ENCODE measurements at places on chromosomes 1 and 21.

- DNase-seq = no peak
These were observed 126.2 kb downstream of the GIPC2 start for GRCh38 chr1:78171736-78172590.

DNA sequence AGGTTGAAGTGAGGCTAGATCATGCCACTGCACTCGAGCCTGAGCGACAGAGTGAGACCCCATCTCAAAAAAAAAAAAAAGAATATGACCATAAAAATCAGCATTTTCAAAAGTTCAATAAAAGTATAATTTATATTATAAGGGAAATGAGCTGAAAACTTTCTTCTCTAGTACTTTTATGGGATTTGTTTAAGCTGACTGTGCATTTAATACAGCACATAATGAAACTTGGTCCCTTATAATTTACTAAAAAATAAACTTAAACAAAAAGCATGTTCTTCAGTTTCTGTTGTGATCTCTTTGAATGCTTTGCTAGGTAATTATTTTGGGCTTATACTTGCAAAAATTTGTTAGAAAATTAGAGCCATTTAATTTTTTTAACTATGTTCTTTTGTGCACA, 77.8 kb downstream of the NCAM2 start:
- DNase-seq = no peak

- DNase-seq = no peak
These were observed 1.3 kb downstream of the GALE start for GRCh38 chr1:23799255-23799569.

DNA sequence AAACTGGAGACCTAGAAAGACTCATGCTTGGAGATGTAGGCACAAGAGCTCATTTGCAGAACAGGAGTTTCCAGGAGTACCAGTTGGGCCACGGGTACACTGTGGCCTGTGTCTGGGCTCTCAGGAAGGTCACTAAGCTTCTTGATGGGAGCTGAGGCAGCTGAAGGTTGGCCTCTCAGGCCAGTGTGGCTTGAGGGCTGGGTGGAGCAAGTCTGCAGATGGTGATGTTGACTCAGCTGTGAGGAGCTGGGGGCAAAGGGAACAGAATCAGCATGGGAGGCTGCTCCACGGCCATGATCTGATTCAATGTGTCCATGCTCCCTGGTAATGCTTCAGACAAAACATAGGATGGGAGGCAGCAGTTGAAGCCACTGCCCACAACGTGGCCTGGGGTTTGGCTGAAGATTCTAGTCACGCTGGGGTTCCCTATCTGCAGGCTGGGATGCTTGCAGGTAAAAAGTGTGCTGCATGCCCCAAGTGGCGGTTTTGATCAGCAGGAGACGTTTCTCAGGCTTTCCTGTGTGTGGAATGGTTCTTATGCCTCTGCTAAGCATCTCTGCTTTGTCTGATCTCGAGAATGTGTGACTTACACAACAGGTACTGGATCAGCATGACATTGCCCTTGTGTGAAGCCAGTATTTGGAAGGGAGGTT, 15.4 kb upstream of the TENT5C start:
- no peak for DNase-seq

DNA sequence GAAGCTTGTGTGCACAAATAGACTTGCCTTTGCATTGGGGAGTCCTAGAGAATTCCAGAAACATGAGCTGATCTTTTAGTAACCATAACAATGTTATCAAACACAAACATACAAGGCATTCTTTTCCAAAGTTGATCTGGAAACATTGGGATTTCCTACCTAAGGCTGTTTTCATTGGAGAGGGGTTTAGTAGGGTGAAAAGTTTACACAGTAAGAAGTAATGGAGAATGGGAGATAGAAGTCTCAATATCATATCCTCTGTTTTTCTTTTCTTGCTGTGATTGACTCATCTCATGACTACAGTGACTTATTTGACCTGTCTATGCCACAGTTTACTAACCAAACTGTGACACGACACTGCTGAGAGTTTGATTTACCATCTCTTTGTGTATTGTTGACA, 65.6 kb upstream of the PLA2G4A start:
- DNase-seq = no peak

DNA sequence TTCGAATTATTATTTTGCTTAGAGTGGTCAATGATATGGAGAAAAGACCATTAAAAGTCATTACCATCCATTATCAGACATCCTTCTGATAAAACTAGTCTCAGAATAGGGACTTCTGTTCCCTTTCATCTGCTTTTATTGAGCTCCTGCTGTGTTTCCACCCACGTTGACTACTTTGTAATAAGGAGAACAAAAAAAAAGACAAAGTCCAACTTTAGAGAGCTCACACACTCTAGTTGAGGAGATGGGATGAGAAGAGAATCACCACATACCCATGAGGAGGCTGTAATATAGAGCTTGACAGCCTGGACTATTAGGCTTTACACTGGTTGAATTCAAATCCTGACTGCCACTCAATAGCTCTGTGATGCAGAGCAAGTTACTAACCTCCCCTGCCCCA, 27.8 kb upstream of the ALDH9A1 start:
- no peak for DNase-seq

DNA sequence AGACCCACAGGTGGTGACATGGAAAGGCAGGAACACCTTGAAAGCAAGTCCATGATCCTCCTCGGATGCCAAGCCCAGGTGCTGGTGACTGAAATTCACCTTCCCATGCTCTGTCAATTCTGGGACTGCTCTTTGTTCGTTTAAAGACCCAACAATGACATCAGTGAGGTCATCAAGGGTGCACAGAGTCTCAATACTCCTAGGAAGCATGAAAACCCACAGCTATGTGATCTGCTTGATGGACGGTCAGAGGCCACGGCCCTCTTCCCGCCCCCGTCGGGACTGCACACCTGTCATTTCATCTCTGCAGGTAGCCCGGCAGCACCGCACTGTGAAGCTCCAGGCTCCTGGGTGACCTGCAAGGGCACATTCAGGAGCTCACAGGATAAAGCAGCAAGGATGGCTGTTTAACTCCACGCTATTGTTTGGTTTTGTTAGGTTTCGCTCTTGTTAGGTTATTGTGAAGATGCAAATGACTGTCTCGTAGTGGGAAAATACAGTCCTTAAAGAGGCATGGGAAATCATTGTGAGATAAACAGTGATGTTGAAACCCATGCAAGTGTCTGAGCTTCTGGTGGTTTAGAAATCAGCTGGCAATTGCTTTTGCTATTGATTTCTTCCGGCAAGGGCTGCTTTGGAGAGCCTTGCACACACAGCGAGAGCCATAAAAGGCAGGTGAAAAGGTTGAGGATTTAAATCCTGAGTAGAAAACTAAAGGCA, 124.8 kb upstream of the AJAP1 start:
- DNase-seq = no peak

DNA sequence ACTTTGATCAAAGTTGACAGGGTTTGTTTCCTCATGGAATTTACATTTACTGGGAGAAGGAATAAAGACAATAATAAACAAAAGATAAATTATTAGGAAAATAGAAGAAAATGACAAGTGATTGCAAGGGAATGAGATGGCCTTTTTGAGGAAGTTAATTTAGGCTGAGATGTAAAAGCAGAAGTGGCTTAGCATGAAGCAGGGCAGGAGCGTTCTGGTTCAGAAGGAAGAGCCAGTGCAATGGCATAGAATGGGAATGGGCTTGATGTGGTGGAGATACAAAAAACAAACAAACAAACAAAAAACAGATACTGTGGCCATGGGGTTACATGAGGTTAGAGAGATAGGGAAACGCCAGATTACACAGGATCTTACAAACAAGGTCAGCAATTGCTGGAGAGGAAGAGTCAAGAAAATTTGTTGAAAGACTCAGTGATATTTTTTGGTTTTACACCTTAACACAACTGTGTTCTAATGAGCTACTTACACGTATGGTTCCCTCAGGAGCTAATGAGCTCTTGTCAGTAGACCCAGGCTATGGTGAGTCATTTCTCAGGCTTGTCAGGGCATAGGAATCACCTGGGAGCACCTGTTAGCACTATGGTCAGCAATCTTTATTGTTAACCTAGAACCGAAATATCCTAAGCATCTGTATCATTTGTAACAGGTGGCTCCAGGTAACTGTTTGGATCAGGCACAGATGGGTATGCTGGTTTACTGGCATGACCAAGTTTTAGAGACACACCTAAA, 8.7 kb upstream of the CADM3 start:
- DNase-seq = no peak

DNA sequence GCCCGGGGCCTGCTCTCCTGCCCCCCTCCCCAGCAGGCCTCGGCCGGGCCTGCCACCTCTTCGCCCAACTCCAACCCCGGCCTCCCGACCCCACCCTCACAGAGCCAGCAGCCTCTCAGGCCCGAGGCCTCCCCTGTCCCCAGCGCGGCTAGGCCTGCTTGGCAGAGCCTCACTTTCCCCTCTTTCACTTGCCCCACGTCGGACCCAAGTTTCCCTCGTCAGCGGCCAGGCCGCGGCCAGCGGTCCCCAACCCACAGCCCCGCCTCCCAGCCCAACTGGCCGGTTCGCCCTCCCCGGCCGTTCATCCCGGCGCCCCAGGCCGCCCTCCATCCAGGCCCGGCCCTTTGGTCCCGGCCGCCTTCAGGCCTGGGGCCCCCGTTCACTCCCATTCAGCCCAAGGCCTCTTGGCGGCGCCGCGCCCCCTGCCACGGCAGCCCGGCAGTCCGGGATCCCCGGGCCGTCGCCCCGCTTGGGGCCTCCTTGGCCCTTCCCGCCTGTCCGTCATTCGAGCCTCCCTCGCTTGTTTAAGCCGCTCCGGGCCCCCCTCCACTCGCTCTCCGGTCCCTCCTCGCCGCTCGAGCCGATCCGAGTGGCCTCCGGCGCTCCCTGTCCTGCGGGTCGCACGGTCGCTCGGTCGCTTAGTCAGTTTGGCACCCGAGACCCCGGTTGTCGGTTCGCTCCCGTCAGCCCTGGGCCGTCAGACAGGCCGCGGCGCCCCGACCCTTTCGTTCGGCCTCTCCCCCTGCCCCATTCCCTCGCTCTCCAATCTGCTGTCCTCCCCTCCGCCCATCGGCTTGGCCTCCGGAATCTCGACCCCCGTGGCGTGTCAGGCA, 1.4 kb downstream of the LRRC41 start:
- DNase-seq = peak; percentile 18

- no peak for DNase-seq
These were observed 61.7 kb downstream of the CHD5 start for GRCh38 chr1:6118415-6118814.

- peak; percentile 45 for DNase-seq
These were observed 5.7 kb upstream of the CCT8 start for GRCh38 chr21:29078869-29079767.

- no peak for DNase-seq
These were observed 10.6 kb upstream of the PARS2 start for GRCh38 chr1:54774820-54775498.

DNA sequence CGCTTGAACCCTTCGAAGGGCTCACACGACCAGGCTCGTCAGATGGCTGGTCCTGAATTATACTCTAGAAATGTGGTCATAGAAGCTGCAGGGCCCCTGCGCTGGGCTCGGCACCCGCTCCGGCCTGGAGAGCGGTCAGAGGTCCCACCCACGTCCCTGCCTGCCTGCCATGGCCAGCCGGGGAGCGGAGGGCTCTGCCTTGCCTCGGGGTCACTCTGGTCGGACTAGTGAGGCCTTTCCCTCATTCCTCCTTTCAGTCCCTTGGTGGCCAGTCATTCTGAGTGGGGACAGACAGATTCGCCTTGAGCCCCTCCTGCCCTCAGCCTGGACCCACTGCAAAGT, 529 bp upstream of the MARCKSL1 start:
- no peak for DNase-seq

- DNase-seq = no peak
These were observed 12.0 kb downstream of the DDAH1 start for GRCh38 chr1:85452948-85453347.

GRCh38 chr21:21210552-21210951, 212.3 kb downstream of the NCAM2 start:
- no peak for DNase-seq

- peak; percentile 32 for DNase-seq
These were observed 27.6 kb downstream of the CD244 start for GRCh38 chr1:160834945-160835565.

- DNase-seq = no peak
These were observed 12.3 kb downstream of the WNT3A start for GRCh38 chr1:228018961-228019721.

DNA sequence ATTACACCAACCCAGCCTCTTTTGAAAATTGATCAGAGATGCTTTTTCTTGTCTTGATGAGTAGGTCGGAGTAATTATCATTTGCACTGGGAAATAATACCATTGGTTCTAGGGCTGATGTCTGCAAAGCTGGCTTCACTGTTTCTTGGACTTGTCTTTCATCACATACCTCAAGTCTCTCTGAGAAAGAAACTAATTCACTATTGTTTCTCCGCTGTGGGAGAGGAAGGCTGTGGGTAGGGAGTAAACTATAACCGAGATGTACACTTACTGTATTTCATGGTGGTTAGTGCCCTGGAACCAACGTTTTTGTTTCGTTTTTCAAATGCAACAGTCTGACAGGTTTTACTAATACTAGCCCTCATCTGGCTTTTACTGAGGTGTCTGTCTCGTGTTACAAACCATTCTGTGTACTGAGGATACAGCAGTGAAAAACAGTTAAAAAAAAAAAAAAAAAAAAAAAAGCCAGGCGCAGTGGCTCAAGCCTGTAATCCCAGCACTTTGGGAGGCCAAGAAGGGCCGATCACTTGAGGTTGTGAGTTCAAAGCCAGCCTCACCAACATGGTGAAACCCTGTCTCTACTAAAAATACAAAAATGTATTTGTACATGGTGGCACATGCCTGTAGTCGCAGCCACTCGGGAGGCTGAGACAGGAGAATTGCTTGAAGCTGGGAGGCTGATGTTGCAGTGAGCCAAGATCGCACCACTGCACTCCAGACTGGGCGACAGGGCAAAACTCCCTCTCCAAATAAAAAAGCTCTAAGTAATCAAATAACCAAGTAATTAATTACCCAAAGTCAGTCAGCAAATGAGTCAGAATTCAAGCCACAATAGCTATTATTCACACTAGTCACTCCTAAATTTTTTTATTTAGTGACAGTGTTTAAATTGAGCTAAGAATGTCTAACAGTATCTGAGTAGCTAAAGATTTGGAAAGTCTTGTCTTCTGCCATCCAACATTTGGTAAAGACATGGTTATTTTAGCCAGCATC, 23.3 kb downstream of the TOMM20 start:
- DNase-seq = no peak

GRCh38 chr1:29176576-29176975, 5.1 kb downstream of the SRSF4 start:
- DNase-seq = no peak
